Ascending aorta (tissue), 2 donors: ENCODE measurements at places on chromosomes 11 and 22.

DNA sequence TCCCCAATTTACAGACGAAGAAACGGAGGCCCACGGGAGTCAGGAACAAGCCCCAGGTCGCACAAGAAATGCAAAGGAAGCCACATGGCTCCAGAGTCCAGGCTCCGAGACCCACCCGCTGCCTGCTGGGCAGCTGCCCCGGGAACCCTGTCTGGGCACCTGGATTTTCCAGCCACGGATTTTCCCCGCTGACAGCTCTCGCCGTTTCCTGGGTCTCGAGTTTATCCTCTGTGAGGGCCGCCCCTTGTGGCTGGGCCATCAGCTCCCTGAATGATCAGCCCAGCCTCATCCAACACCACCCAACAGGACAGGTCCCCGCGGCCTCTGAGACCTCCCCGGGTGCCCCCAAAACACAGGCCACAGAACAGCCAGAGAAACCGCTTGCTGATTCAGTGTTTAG, 189.7 kb downstream of the BRD1 start:
- H3K27ac ChIP-seq: no peak overlapping the region
- H3K36me3 ChIP-seq: no peaks in the 10 kb centered on the region
- no peak for DNase-seq
- H3K27me3 ChIP-seq: no peaks in the 10 kb centered on the region
- H3K4me1 ChIP-seq: no peaks in the 10 kb centered on the region

- no peak overlapping the region for H3K4me3 ChIP-seq
- peaks cover 11% of the 10 kb centered on the region for H3K36me3 ChIP-seq
- no peaks in the 10 kb centered on the region for H3K4me1 ChIP-seq
- no peak overlapping the region for H3K27ac ChIP-seq
These were observed 128.5 kb downstream of the MIAT start for GRCh38 chr22:26785932-26786331.

- H3K36me3 ChIP-seq: peaks cover 30% of the 10 kb centered on the region
- H3K4me3 ChIP-seq: no peak overlapping the region
- H3K4me1 ChIP-seq: peaks cover 6% of the 10 kb centered on the region
- no peak overlapping the region for H3K27ac ChIP-seq
- no peaks in the 10 kb centered on the region for H3K27me3 ChIP-seq
- no peak for DNase-seq
These were observed 11.8 kb downstream of the NAP1L4 start for GRCh38 chr11:2980168-2980840.

GRCh38 chr11:87437133-87437843, 399.6 kb downstream of the TMEM135 start:
- H3K4me3 ChIP-seq: no peak overlapping the region
- no peak for DNase-seq
- H3K36me3 ChIP-seq: no peaks in the 10 kb centered on the region
- H3K27me3 ChIP-seq: no peaks in the 10 kb centered on the region
- H3K27ac ChIP-seq: no peak overlapping the region

GRCh38 chr11:125968354-125968753, 22.5 kb downstream of the VSIG10L2 start:
- H3K4me3 ChIP-seq: no peak overlapping the region
- H3K27ac ChIP-seq: no peak overlapping the region
- no peaks in the 10 kb centered on the region for H3K36me3 ChIP-seq

DNA sequence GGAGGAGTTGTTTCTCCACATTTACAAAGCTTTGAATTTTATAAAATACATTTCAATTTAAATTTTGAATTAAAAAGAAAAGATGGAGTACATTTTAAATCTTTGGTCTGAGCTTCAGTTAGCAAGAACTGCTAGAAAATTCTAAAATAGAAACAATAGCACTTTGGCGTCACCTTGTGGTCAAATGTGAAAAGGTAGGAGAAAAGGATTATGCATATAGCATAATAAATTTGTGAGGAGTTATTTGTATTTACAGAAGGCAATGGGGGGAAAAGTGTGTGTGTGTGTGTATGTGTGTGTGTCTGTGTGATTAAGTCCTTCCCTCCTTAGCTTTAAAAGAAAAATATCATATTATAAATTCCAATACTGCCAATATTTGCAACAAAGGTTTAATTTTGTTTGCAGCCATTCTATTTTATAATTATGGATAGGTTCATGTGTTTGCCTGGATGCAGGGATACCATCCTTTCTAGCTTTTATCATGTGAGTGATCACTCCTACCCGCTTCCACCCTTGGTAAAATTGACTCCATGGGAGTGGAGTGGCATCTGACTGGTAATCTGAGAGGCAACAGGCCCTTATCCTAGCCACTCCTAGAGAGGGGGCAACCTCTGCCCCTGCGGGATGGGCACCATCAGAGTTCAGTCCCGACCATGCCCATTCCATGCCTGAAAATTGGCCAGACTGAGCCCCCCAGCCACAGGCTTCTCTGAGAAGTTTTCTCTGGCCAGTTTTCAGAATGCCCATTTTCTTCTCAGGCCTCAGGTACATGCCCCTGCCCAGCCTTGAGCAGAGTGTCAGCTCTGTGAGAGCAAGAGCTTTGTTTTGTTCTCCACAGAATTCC, 13.6 kb upstream of the LGR4 start:
- H3K27me3 ChIP-seq: no peaks in the 10 kb centered on the region
- no peak overlapping the region for H3K4me3 ChIP-seq
- peaks cover 5% of the 10 kb centered on the region for H3K36me3 ChIP-seq
- H3K27ac ChIP-seq: no peak overlapping the region
- no peak for DNase-seq

GRCh38 chr11:59263225-59263894, 50.6 kb upstream of the MPEG1 start:
- no peaks in the 10 kb centered on the region for H3K27me3 ChIP-seq
- H3K36me3 ChIP-seq: no peaks in the 10 kb centered on the region
- no peak overlapping the region for H3K27ac ChIP-seq
- no peak for DNase-seq
- H3K4me1 ChIP-seq: no peaks in the 10 kb centered on the region
